BJ (cell line): ENCODE measurements at places on chromosomes 6 and 20. TPM values are rescaled to one million over a fixed set of nuclear protein-coding genes. Genes with fewer than 3 reads are reported as not detected.

Gene SLC24A3
- polyA plus RNA-seq = 0.94 and 1.7 TPM in 2 replicates

Gene LY6G6F
- polyA plus RNA-seq = not detected in 2 replicates

Gene KIF6
- polyA plus RNA-seq = 0.56 and 0.58 TPM in 2 replicates

Gene EGFL8
- polyA plus RNA-seq = 3.7 and 4.0 TPM in 2 replicates
